ENCODE measurements at places on chromosomes 2 and 18. TPM values are rescaled to one million over a fixed set of nuclear protein-coding genes. Genes with fewer than 3 reads are reported as not detected.

The ACADL gene
- 0.33 TPM for total RNA-seq

The MERTK gene
- 0.69 TPM for total RNA-seq

The ZNF385B gene
- total RNA-seq = not detected

The LTBP1 gene
- 565 TPM for total RNA-seq

The HAAO gene
- 0.85 TPM for total RNA-seq

The SEPTIN10 gene
- 96.1 TPM for total RNA-seq

The COLEC11 gene
- total RNA-seq = 1.4 TPM

The IL1F10 gene
- not detected for total RNA-seq

The OSBPL1A gene
- 38.6 TPM for total RNA-seq

The ASB18 gene
- total RNA-seq = not detected

The SPRED2 gene
- total RNA-seq = 20.0 TPM

The RAB17 gene
- total RNA-seq = 0.83 TPM
